NCI-H1105 (cell line): ENCODE measurements at places on chromosomes 4 and X.

- no peak for DNase-seq
These were observed 212.5 kb downstream of the SPATA18 start for GRCh38 chr4:52263607-52264006.

- no peak for DNase-seq
These were observed 2.7 kb upstream of the TSPAN7 start for GRCh38 chrX:38558686-38559085.

GRCh38 chrX:42109428-42109827 lies 186.1 kb upstream of the CASK start:
- no peak for DNase-seq

DNA sequence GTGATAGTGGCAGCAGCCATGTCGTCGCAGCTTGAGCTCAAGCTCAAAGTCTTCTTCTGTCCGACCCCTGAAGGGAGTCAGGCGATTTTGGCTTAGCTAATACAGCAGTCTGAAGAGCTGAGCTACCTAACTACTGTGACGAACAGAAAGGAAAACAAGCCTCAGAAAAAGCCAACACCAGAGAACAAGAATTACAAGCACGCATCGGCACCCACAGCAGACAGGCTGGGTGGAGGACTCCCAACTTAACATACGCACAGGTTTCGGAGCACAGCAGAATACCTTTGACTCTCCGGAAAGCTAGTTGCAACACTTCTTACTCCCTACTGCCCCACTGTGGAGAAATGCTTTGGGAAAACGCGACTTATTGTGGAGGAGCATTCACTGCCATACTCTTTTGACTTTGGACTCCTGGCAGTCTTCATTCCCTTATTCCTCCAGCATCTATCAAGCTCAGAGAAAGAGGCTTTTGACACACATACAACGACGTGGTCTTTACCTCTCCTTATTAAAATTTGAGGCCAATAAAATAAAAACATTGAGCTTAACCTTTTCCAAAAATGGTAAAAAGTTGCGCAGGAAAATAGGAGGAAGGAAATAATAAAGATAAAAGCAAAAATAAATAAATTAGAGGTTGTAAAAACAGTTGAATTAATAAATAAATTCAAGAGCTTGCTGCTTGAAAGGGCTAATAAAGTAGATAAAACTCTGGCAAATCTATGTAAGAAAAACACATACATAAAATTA lies 41.3 kb upstream of the GPC3 start:
- DNase-seq, result no peak

DNA sequence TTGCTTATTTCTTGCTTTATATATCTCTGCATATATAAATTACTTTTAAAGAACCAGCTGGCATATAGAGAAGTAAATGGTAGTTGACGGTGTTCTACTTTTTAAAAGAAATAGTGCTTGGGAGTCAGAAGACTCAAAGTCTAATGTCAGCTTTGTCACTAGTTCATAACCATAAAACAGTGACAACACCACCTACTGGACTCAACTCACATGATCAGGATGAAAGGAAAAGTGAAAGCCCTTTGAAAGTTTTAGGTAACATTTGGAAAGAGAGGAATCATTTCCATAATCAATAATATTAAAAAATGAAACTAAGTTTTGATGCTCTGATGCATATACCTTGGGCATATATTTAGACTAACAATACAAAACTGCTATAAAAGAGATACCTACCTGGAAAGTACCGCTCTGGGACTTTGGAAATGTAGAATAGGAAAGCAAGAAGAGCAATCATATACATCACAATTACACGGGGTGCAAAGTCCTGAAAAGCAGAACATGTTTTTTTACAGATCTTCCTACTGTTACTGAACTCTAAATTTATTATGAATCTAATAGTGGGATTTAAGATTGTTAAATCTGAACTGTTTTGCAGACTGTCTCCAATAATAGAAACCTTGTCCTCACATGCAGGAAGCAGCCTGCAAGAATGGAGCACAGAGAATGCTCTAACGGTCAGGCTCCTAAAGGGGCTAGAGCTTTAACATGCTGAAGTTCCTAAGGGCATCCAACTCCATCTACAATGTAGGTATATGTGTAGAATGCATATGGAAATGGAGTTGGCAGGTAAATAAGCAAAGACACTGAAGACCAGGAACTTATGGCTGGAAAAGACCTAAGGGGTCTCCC lies 15.6 kb downstream of the PAQR3 start:
- no peak for DNase-seq

- no peak for DNase-seq
These were observed 291.7 kb downstream of the USP46 start for GRCh38 chr4:52367282-52367830.

GRCh38 chr4:8855818-8856245 lies 15.8 kb downstream of the HMX1 start:
- no peak for DNase-seq

DNA sequence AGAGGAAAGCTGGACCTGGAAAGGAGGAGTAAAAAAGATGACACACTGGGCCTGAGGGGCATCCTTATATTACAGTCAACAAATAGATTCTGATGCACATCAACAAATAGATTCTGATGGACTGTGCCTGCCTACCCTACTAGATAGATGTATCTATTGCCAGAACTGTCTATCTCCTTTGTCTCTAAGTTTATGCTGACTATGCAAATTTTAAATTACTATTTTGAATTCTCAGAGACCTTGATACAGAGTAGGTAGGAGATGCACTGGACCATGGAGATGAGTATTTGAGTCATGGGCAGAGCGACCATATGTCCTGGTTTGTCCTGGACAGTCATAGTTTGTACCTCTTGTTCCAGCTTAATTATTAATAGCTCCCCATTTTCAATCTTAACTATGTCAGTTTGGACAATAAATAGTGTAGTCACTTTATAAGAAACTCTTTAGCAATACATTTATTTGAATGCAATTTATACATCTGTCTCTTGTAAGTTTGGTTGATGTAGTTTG lies 247.9 kb upstream of the PPP1R2C start:
- no peak for DNase-seq

DNA sequence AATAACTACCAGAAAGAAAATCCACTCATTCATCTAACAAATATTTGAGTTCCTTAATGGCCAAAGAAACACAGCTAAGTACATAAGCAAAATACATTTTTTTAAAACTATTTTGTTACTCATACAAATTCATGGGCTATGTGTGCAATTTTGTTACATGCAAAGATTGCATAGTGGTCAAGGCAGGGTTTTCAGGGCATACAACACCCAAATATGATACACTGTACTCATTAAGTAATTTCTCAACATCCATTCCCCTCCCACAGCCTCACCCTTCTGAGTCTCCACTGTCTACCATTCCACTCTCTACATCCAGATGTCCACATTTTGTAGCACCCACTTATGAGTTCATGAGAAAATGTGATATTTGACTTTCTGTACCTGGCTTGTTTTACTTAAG lies 58.2 kb downstream of the BRWD3 start:
- no peak for DNase-seq

- no peak for DNase-seq
These were observed 137.1 kb downstream of the PJA1 start for GRCh38 chrX:69028006-69028760.

DNA sequence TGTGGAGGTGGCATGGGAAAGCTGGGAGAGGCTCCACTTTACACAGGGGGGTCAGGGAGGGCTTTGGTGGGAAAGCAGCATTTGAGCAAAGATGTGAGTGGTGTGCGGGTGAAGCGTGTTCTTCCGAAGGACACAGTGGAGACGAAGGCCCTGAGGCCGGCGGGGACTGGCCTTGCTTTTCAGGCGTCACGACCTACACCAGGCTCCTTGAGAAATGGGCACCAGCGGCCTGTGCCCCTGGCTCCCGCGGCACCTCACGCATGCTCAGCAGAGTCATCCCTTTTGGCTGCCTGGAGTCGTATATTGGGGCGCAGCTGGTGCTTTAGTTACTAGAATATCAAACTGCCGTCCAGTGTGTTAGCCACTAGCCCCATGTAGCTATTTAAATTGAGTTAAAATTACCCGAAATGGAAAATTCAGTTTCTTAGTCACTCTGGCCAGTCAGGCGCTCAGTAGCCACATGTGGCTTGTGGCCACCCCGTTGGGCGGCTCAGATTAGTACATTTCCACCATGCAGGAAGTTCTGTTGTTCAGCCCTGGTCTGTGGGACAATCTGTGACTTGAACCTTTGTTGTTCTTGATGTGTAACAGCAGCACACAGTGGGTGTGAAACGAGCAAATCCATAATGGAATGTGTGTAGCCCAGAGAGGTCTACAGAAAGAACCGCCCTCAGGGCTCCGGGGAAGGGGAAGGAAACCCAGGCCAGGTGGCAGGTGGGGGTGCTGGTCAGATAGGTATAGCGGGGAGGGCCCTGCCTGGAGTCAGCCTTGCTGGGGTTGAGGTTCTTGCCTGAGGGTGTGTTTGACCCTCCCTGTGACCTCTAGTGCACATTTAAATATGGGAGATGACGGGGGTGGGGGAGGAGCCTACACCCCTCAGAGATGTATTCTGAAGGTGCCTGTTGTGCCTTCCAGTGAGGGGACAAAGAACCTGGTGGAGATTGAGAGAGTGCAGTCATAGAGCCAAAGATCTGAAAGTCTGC lies 30.4 kb downstream of the TBC1D14 start:
- no peak for DNase-seq

DNA sequence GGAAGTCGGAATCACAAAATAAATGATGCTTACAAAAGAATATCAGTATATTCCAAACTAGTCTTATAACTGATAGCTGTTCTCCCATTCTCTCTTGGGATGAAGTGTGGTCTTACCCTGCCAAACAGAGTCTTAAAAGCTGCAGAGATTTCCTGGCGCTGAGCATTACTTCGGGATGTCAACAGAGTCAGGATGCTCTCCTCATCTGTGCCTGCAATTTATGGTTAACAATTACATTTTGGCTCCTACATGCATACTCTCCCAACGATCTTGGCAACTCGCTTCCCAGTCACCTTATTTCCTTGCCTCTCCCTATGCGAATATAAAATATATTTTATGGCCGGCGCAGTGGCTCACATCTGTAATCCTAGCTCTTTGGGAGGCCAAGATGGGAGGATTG lies 12.2 kb downstream of the ANXA5 start:
- DNase-seq, result no peak

- no peak for DNase-seq
These were observed 567.3 kb upstream of the ACTRT1 start for GRCh38 chrX:128619490-128619889.

DNA sequence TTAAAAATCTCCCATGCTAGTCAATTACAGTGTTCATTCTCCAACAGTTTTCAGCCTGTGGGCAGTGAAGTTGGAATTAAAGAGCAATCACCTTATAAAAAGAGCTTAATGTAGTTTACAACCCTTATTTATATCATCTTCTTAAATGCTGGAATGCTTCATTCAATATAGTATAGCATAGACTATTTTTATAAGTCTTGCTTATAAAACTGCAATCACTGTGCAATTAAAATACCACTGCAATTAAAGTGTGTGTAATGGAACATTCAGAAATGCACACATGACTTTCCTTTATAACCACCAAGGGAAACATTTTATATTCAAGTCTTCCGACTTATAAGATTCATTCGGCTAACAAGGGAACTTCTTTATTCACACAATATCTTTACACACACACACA lies 16.4 kb upstream of the DCAF8L1 start:
- no peak for DNase-seq

DNA sequence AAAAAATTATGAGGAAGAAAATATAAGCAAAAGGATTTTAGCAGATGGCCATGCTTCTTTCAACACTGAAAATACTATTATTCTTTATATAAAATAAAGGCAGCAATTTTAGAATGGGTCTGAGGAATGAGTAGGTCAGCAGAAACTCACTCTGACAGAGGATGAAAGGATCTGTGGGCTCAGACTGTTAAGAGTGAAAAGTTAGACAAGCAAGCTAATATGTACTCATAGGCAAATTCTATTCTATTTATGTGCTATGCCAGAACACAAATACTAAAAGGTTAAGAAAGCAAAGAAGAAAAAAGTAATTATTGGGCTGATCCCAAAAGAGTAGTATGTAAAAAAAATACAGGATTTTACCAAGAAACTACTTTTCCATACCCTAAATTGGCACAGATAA lies 13.9 kb downstream of the LCORL start:
- no peak for DNase-seq

- DNase-seq, result peak; percentile 1
These were observed 67.6 kb upstream of the SLC7A3 start for GRCh38 chrX:70998411-70999027.

DNA sequence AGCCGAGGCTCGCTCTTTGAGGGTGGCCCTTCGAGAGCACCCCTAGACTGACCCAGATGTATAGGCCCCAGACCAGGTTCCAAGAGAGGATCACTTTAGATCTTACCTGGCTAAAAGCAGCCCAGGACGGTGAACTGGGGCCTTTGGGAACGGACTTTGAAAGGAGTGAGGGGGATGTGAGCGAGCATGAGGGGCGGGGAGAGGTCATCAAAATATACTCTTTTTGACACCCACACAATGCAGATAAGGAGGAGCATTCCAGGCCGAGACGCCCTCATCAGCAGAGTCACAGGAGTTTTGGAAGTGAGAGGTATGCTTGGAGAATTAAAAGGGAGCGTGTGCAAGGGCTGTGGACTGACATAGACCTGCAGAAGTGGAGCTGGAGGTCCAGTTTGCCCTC lies 528 bp downstream of the NSDHL start:
- DNase-seq, result no peak

DNA sequence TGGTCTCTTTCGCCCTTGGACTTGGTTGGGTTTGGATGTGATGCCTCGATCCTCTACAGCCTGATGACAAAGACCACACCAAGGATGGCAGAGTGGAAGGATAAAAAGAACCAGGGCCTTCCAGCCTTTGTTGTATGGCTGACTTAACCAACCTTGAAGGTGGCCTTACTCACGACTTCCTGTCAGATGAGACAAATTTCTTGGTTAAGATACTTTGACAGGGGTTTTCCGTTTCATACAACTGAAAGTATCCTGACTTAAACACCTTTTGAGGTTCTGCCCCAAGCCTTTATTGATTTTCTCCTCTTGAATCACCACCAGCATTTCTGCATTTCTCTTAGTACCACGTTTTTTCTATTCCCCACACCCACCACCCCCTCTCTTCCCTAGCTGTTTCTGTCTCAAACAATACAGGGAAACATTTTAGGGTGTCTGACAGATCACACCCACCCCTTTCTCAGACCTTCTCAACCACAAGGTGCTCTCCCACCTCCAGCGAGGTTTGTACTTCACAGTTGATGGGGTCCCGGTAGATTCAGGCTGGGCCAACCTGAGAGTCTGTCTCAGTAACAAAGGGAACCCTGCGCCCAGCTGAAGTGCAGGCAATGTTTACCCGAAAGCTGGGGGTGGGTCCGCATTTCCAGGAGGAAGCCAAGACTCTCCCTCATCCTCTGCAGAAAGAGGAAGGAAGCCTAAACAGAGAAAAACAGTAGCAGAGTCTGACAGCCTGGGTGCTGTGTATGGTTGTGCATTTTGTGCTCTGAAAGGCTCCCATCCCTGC lies 5.0 kb upstream of the TSPAN5 start:
- no peak for DNase-seq

GRCh38 chr4:77196866-77197265 lies 39.9 kb downstream of the CCNG2 start:
- no peak for DNase-seq

DNA sequence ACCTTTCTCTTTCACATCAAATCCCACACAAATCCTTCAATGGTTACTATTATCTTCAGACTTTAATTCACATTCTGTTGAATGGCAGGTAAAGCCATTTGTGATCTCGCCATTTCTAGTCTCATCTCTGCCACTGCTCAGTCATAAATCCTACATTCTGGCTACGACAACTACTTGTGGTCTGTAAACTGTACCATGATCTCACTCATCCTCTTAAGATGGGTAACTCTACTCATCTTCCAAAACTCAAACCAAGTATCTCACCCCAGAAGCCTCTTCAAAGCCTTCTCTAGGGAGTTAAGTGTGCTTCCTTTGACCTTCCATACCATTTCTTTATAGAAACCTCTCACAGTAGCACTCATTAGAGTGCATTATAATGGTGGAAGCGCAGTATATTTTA lies 101.8 kb downstream of the NEK1 start:
- DNase-seq, result no peak

GRCh38 chr4:86220121-86220520 lies 139.7 kb downstream of the MAPK10 start:
- DNase-seq, result no peak
